ENCODE measurements at places on chromosomes 16 and 17.

GRCh38 chr17:40850293-40850972, 16.6 kb downstream of the KRT12 start:
- no peak for DNase-seq

- peak; percentile 77 for DNase-seq
Observed at GRCh38 chr16:75789237-75789636, 62.9 kb upstream of the CPHXL start.

DNA sequence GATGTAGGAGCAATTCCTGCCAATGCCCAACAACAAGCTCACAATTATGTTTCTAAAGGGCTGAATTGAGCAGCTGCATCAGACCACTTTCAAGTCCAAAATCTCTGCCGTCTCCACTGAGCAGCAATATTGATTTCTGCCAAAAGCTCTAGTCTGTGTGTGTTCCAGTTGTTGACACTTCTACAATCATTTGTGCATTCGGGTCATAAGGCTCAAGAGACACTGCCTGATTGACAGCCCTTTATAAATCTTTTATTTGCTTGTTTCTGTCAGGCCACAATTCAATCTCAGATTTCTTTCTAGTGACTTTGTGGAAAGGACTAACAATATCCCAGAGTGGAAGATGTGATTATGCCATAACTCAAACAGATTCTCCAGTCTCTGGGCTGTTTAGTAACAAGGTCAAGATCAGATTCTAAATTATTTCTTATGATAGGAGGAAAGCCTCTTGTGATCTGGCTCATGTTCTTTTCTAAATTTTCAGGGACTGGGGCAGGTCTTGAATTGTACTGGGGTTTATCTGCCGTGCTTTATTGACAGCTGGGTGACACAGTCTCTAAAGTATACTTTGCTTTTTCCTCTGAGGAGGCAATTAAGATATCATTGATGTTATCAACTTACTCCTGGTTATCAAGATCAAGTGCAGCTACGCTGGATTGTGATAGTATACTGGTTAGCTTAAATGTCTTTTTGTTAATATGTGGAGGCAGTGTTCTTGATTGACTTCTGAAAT, 377.1 kb downstream of the CNTNAP4 start:
- DNase-seq, result no peak

- no peak for DNase-seq
Observed at GRCh38 chr17:75487351-75488070, 27.8 kb downstream of the CASKIN2 start.

- DNase-seq, result peak; percentile 61
Observed at GRCh38 chr17:67063141-67063540, 18.8 kb downstream of the CACNG1 start.

GRCh38 chr17:45031231-45032173, 19.9 kb downstream of the DCAKD start:
- DNase-seq, result peak; percentile 65

GRCh38 chr16:58125781-58126335, 3.3 kb downstream of the CFAP20 start:
- DNase-seq, result no peak
